OCI-LY7 (cell line): ENCODE measurements at places on chromosomes 1 and 21. TPM values are rescaled to one million over a fixed set of nuclear protein-coding genes. Genes with fewer than 3 reads are reported as not detected.

KCNE2 gene
- total RNA-seq: not detected in 2 replicates

NOTCH2NLA gene
- 31.1 and 36.4 TPM in 2 replicates for total RNA-seq

LCE1B gene
- total RNA-seq: not detected in 2 replicates

HCN3 gene
- total RNA-seq: 19.0 and 19.2 TPM in 2 replicates

OXCT2 gene
- 0.17 TPM in 1 of 2 replicates, not detected in the other for total RNA-seq

ALG6 gene
- total RNA-seq: 31.6 and 34.1 TPM in 2 replicates

GPR3 gene
- total RNA-seq: 0.22 and 0.25 TPM in 2 replicates

FMN2 gene
- not detected in 2 replicates for total RNA-seq

REN gene
- total RNA-seq: not detected in 2 replicates

MECR gene
- 30.0 and 33.3 TPM in 2 replicates for total RNA-seq

SPATA46 gene
- not detected in 2 replicates for total RNA-seq

MTF2 gene
- total RNA-seq: 112 and 120 TPM in 2 replicates

PAQR6 gene
- 15.7 and 16.4 TPM in 2 replicates for total RNA-seq

KRTAP19-3 gene
- total RNA-seq: not detected in 2 replicates

SELL gene
- total RNA-seq: 1.5 and 2.2 TPM in 2 replicates

CLEC20A gene
- total RNA-seq: not detected in 2 replicates

KRTAP7-1 gene
- not detected in 2 replicates for total RNA-seq

AMPD1 gene
- not detected in 2 replicates for total RNA-seq

PTGER3 gene
- not detected in 2 replicates for total RNA-seq

OR1C1 gene
- total RNA-seq: not detected in 2 replicates

C1orf226 gene
- not detected in 2 replicates for total RNA-seq

KCNJ10 gene
- 0.15 and 0.29 TPM in 2 replicates for total RNA-seq

TSPEAR gene
- total RNA-seq: not detected in 2 replicates

WNT4 gene
- not detected in 2 replicates for total RNA-seq

SFN gene
- 1.8 and 3.9 TPM in 2 replicates for total RNA-seq

RNF223 gene
- total RNA-seq: not detected in 2 replicates

CA6 gene
- not detected in 2 replicates for total RNA-seq

CAMK1G gene
- total RNA-seq: not detected in 2 replicates

CFHR4 gene
- total RNA-seq: not detected in 2 replicates

PRR9 gene
- total RNA-seq: not detected in 2 replicates

ARHGEF16 gene
- not detected in 2 replicates for total RNA-seq

LRRC3 gene
- not detected in 2 replicates for total RNA-seq

PDE4B gene
- 2.4 and 3.6 TPM in 2 replicates for total RNA-seq
